ENCODE measurements at places on chromosomes 5 and 9.
A peak's percentile ranks its signal among the peaks of the same experiment; 100 is the strongest.

DNA sequence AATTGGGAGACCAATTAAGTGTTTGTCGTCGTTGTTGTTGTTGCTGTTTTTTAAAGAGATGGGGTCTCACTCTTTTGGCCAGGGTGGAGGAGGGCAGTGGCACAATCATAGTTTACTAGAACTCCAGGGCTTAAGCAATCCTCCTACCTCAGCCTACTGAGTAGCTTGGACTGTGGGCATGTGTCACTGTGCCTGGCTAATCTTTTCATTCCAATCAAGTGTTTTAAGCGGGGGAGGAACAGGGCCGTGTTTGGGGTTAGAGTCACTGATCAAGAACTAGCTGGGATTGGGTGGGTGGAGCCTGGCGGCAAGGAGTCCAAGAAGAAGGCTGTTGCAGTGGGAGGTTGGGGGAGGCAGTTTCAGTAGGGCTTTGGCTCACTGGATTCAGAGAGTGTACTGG, 13.8 kb downstream of the SNX30 start:
- peak; percentile 73 for DNase-seq

- DNase-seq, result no peak
Observed at GRCh38 chr5:66739951-66740350, 143.8 kb downstream of the MAST4 start.

GRCh38 chr5:160787240-160787639, 64.8 kb downstream of the ATP10B start:
- DNase-seq, result peak; percentile 63

DNA sequence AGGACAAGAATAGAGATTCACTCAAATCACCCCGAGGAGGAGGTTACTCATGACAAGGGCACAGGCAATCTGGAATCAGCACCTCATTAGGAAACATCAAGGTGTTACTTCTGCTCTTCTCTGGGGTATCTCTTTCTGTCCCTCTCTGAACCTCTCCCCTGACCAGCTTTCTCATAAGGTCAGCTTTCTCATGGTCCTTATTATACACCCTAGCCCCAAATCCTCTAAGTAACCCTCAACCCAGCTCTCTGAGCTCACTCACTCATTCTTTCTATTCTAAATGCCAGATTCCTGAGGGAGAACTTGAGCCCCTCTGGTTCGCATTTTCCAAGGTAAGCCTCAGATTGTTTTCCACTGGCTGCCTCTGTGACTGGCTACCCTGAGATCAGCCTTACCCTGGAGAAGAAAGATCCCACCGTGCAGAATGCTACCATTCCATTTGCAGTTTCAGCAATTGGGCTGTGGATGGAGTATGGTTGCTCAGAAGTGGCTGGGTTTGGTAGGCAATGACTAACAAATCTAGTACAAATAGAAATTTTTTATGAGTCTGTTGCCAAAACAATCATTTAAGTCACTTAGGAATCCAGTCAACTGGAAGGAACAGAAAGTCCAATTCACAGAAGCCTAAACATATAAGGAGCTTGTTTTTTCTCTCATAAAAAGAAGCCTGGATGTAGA, 9.0 kb upstream of the TIMD4 start:
- no peak for DNase-seq

GRCh38 chr5:91312698-91313097, 70.4 kb downstream of the ARRDC3 start:
- DNase-seq, result no peak

Measured in ELF-1 (cell line).